ENCODE measurements at places on chromosomes 6 and 20.

- no peak for DNase-seq
Measured at GRCh38 chr6:14309951-14310445, 192.4 kb downstream of the CD83 start.

GRCh38 chr20:3046677-3047462 is 1.0 kb downstream of the MRPS26 start:
- DNase-seq, result peak; percentile 76

DNA sequence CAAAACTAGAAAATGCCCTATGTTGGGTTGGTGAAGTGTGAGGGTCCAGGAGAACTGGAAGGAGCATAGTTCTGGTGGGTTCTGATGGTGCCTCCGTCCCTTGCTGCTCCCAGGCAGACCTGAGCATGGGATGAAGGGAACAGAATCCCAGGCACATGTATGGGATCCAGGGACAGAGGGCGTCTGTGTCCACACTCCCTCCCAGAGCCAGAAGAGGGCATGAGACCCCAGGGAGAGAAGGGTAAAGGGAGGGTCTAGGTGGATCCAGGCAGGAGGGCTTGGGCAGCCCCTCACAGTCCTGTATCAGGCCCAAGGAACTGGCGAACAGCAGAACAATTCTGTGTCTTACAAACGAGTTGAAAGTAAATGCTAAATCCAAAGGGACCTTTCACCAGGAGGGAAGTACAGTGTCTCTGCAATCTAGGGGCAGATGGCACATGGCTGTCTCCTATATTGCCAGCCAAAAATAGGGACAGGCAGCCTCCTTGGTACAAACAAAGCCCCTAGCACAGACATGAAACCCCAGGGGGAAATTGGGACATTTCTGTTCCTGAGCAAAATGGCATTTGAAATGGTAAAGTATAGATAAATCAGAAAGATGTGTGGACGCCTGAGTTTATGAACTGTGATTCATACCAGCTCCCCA is 2.5 kb upstream of the BPIFA1 start:
- peak; percentile 0 for DNase-seq

DNA sequence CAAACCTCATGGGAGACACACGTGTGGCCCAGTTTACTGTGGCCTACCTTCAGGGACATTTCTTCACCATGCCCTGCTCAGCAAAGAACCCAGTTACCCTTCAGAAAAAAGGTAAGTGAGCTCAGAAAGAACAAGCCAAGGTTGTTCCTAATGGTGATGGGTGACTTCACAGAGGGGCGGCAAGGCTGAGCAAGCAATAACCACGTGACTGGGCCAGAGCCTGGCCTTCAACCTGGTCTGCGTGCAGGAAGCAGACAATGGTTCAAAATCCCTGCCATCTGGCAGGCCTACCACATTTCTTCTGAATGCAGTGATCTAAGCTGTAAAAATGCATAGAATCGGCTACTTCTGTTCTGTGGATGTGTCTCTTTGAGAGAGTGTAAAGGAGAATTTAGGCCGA is 115.5 kb upstream of the CST7 start:
- no peak for DNase-seq

DNA sequence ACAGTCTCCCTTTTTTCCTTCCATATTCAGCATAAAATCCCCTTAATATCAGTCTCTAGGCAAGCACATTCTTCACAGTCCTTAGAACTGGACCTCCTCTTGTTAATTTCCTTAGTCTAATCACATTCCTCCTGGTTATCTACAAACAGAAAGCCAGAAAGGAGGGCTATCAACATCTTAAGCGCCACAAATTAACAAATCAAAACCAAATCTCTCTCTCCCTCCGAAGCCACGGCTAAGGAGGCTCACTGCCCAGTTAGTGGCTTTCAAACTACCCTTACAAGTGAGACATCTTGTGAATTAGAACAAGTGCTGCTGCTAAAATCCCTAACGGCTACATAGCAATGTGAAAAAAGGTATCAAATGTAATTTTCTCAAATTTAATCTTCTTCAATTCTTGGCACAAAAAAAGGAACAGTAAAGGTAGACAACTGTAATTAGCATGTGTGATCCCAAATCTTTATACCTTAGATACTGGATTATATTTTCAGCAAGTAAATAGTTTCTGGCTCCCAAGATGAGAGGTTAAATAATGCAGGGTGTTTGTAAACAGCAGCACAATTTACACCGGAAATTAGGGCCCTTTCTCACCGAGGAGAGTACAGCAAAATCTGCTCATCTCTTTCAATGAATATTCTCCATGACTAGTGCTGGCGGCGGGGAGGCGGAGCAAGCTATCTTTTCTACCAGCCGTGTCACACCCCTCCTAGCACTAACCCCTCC is 1.4 kb upstream of the TRIM39 start:
- peak; percentile 53 for DNase-seq

DNA sequence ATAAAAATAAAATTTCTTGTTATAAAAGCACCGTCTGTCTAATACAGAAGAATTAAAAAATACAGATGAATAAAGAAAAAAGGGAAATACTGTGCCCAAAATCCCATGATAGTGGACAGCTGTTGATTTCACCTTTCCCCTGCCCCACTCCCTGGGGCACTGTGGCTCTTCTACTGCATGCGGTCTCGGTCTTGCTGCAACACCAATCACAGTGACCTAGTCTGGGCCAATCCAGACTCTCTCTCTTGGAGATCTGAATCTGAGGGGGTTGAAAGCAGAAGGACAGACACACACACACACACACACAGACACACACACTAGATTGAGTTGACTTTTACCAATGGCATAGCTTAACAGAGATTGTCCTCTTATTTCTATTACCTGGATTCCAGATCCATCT is 70.5 kb upstream of the FYN start:
- DNase-seq, result no peak

DNA sequence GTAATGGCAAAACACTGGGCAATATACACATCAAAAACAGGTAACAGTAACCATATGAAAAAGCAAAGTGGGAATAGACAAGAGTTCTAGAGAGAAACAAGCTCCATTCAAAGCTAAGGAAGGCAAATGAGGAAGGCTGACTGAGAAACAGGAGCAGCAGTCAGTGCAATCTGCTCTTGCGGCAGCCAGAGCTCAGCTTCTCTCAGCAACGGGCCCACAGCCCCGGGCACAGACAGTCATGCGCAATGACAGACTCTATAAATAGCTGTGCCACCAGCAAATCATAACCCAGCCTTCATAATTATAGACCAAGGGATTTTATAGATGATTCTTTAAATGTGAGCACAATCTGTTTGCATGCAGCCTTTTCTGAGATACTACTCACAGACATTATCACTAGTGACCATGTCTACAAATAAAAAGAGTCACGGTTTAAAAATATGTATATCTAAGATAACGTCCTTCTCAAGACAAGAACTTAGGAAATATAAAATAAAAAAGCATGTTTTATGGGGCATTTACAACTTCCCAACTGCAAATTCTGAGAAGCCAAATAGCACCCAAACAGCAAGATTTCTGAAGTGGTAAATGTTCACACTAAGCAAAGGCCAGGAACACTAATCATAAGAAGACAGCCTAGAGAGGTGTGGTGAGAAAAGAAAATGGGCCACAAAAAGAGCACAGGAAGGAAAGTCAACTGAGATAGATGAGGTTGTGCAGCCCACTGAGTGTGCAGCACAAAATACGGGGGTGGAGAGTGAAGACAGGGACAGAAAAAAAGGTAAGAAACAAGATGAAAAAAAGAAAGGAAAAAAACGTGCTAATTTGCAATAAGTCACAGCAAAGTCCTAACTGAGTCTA is 39.9 kb upstream of the BEND6 start:
- no peak for DNase-seq

DNA sequence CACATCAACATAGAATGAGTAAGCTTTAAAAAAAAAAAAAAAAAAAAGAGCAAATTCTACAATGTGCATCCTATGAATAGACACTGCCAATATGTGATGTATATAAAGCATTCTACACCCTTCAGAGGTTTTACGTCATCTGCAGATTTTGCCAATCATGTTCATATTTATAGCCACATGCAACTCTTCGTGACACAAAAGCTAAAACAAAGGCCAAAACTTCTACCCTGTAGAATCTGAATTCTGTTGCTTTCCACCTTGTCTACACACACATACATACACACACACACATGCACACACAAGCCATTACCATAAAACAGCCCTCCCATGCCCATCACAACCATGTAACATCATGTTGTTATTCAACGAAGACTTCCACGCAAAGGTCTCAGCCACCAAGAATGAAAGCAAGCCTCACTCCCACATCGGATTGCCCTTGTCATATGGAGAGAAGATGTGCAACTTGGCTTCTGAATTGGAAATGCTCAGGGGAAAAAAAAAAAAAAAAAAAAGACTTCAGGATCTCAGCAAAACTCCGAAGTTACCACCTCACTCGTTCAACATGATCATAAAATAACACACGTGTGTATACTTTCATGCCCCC is 479.4 kb upstream of the JARID2 start:
- DNase-seq, result no peak

DNA sequence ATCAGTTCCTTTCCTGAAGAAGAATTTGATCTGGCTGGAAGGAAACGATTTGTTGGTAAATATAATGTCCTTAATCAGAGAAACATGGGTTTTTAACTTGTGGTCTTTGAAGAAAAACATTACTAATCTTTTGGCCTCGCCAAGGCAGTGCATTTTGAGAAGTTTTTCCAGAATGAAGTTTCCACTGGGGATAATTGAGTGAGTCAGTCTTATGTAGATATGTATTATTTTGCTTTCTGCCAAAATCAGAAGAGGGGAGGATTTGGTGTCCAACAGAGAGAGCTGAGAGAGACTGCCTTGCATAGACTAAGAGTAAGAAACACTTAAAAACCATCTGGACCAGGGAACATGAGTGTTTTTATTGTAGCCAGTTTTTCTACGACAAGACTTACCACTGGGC is 79.9 kb downstream of the FNDC1 start:
- DNase-seq, result no peak

DNA sequence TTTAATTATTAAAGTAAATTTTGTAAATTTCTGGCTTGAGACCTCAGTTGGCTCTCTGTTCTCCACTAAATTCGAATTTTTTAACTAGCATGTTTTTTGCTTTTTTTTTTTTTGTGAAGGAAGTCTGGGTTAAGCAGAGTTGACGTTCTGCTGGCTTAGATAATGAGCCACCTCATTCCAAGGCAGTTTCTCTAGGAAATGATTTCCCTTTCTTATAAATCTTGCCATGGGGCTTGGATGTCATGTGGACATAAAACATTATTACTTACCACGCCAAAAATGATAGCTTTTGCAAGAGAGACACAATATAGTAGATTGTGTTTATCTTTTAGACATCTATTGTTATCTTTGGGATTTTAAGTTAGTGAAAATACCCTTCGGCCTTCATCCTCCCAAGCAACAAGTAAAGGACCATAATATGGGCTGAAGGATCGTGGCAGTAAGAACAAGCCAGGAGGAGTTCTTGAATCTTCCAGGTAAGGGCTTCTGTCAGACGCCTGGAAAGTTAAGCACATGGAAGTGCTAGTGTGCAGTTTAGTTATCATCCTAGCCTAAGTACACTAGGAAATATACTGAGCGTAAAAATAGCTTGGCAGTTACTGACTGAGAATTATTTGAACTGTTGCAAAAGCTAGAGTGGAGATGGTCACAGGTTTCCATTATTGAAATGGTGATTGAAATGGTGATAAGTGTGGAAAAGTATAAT is 30.7 kb downstream of the ADGRG6 start:
- no peak for DNase-seq

- DNase-seq, result no peak
Measured at GRCh38 chr6:159916752-159917151, 26.0 kb downstream of the MAS1 start.

GRCh38 chr6:122476131-122476530 is 4.5 kb upstream of the SERINC1 start:
- DNase-seq, result peak; percentile 6
